ENCODE measurements at places on chromosomes 5 and 9.

- no peak for DNase-seq
These were observed 37.6 kb downstream of the ALG2 start for GRCh38 chr9:99184110-99184474.

DNA sequence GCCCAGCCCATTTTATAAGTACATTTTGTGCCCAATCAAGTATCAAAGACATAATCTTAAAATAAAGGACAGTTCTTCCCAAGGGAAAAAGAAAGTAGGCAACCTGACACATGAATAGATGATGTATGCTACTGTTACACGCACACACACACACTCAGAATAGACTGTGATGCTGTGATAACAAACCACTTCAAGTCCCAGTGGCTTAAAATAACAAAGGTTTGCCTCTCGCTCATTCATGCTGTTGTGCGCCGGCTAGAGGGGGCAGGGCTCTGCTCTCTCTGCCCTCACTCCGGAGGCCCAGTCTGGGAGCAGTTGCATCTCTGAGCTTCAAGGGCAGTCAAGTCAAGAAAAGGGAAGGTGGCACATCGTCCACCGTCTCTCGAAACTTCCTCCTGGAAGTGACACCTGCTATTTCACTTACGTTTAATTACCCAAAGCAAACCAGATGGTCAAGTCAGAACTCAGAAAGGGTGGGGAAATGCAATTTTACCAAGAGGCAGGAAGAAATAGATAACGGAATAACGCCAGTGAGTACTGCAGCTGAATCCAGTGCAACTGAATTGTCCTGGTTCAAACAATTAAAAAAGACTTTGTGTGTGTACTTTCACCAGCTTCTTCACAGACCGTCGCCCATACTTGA lies 43.3 kb downstream of the ANKRD33B start:
- no peak for DNase-seq

DNA sequence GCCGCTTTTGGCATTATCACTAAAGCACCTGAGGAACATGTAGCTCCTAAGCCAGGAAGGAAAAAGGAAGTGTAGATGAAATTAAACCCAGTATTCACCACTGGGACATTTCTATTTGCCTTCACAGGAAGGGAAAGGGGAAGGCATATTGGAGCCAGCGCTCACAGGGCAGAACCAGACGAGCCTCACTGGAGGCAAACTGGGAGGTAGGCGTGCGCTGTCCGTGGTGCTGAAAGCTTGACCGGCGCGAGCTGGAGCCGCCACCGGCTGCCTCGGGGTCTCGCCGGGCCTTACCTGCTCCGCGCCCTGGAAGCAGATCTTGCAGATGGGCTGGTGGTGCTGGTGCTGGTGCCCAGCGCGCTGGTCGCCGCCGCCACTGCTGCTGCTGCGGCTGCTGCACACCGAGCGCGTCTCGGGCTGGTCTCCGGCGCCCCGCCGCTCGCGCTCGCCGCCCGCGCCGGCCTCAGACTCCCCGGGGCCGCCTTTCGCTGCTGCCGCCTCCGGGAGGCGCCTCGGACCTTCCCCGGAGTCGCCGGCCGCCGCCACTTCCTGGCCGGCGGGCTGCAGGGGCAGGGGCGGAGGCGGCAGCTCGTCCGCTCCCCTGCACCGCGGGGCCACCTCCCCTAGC lies 732 bp downstream of the MARCHF11 start:
- DNase-seq, result peak; percentile 43

DNA sequence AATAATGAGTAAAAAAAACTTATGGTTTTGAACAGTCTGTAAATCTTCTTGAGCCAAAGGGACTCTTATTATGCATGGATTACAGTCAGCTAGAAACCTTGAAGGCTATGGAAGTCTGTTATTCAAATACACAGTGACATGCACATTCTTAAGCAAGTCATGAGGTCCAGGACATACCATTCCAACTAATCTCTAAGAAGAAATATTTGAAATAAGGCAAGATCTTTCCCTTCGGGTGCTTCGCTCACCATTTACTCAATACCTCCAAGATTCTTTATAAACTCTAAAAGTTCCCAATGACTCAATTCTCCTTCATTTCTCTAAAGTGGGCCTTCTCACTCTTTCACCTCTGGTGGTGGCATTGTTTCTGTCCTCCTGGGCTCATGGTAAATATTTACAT lies 811.0 kb downstream of the NR2F1-AS1 start:
- no peak for DNase-seq

DNA sequence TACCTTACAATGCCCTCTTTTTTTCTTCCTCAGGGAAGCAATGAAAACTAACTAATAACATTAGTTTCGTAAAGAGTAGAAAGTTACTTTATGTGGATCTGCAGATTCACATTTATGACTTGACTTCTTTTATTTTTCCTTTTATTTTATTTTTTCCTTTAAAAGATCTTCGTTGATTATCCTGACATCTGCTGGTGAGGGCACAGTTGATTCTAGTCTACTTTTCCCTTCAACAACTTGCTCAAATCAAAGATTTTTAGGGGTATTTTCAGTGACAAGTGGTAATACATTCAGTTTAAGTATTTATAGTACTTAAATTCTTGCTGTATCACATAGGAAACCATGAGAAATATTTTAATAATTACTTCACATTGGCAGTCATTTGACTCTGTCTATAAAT lies 4.9 kb downstream of the EDIL3 start:
- no peak for DNase-seq

- DNase-seq, result no peak
These were observed 20.2 kb upstream of the SMIM15 start for GRCh38 chr5:61182449-61182848.

GRCh38 chr9:69981686-69982445 lies 61.8 kb upstream of the MAMDC2 start:
- peak; percentile 44 for DNase-seq

- DNase-seq, result peak; percentile 49
These were observed 803 bp upstream of the CCNO start for GRCh38 chr5:55234121-55234700.

- no peak for DNase-seq
These were observed 219.3 kb downstream of the SMARCA2 start for GRCh38 chr9:2234371-2234893.

GRCh38 chr5:151255621-151256286 lies 2.8 kb downstream of the GM2A start:
- DNase-seq, result no peak

DNA sequence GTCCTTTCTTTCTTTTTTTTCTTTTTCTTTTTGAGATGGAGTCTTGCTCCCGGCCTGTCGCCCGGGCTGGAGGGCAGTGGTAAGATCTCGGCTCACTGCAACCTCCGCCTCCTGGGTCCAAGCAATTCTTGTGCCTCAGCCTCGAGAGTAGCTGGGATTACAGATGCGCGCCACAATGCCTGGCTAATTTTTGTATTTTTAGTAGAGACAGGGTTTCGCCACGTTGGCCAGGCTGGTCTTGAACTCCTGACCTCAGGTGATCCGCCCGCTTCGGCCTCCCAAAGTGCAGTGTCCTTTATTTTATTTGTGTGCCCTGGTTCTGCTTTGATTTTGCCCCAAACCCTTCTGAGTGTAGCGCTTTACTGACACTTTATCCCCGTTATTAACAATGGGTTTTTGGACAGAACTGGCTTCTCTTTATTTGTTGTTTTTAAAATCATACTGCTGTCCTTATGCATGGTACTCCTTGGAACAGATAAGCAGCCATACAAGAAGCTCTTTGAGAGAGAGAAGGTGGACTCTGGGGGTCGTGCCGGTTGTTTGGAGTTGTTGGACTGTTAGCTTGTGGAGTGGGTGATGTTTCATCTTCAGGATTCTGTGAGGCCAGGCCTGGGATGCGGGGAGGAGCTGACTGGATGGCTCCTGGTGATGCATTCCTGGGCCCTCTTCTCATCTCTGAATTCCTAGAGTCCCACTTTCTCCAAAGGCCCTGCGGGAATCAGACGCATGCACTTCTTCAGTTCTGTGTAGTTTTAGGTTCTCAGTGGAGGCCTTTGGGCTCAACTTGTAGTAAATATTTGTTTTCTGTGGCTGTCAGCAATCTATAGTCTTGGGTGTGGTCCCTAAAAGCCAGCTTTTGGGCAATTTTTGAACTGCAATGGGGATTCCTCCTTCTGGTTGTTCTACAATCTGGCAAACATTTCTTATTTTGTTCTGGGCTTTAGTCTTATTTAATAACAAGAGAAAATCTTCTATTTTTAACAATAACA lies 47.8 kb downstream of the PTTG1 start:
- no peak for DNase-seq

GRCh38 chr9:27308691-27309390 lies 11.9 kb upstream of the EQTN start:
- DNase-seq, result no peak

DNA sequence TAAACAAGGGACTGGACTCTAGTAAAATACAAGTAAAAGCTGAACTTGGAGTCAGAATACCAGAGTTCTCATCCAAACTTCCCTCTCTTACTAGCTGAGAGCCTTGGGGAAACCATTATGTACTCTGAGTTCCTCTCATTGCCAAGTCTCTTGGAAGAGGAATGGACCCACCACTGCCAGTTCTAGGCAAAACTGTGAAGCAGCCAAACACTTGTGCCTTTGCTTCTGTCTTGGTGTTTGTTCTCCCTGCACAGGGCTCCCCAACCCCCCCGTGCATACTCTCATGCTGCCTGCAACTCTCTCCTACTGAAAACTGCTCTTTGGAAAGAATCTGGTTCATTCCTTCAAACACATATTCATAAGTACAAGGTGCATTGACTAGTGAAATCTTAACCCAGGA lies 102.6 kb downstream of the PDZD2 start:
- no peak for DNase-seq

GRCh38 chr5:178238711-178239592 lies 6.3 kb upstream of the PHYKPL start:
- DNase-seq, result no peak

GRCh38 chr9:92730897-92731296 lies 33.7 kb downstream of the BICD2 start:
- DNase-seq, result no peak

- DNase-seq, result no peak
These were observed 1.5 kb upstream of the RFX3 start for GRCh38 chr9:3526997-3527940.

GRCh38 chr5:6675784-6676491 lies 37.3 kb upstream of the TENT4A start:
- no peak for DNase-seq

DNA sequence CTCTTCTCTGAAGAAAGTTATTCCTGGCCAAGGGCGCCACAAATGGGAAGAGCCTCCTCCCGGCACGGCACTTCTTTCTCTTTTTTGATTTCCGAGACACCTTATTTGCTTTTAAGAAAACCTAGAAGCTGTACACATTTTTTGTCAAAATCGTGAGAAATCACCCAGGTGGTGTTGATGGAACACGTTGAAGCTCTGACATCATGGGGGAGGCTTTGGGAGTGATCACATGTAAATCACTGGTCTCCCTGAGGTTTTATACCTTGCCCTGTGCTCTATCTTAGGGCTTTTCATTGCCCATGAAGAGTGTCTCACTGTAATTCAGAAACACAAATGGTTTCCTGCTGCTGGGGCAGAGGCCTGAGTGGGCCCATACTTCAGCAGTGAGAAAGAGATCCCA lies 27.4 kb downstream of the SLC36A1 start:
- no peak for DNase-seq

DNA sequence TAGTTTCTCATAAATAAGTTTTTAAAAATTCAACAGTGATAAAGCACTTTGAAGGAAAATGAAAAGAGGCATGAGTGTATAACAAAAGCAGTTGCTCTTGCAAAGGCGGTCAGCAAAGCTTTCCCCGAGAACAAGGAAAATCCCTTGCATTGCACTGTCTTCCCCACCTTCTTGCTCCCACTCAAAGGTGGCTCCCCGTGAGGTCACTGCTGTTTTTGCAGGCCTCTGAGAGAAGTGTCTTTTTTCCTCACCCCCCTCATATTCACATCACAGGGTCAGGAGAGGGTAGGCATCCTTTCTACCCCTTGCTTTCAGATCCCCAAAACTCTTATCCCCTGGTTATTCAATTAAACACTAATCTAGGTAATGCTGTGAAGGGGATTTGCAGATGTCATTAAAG lies 15.2 kb upstream of the SLC36A1 start:
- DNase-seq, result no peak

DNA sequence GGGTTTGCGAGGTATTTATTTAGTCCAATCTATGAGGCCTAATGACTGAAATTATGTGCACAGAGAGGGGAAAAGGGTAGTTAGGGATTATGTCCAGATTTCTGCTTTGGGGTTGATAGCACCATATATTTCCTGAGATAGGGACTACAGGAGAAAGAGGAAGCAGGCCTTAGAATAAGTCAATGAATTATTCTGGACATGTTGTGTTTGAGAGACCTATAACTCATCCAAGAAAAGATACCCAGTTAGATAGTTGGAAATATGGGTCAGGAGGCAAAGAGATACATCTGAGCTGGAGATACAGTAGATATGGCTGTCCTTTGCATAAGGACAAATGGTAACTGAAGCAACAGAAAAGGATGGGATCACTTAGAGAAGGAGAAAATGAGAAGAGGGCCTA lies 53.1 kb downstream of the NR3C1 start:
- DNase-seq, result no peak

DNA sequence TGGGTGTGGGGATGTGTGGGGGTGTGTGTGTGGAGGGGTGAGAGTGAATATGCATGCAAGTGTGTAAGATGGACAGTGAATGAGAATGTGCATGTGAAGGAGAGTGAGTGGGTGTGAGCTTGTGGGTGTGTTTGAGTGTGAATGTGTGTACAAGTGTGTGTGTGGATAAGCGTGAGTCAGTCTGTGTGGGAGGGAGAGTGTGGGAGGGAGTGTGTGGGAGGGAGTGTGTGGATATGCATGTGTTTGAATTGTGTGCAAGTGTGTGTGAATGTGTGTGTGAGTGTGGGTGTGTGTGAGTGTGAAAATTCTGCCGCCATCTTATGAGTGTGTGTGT lies 3.7 kb upstream of the SCGB3A1 start:
- no peak for DNase-seq

DNA sequence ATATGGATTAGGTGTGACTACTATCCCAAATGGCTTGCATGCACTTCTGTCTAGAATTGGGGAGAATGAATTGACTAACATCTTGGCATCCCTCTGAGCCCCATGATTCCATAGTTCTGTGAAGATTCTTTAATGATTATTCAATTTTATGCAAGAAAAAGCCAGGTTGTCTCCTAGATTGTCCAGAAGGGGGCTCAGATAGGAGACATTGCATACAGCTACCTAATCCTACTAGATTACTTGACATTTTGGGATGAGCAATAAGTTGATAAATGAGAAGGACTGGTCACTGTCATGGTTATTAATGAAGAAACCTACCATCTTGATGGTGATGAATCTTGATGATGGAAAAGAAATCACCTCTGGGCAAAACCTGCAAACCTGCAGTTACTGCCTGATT lies 117.0 kb downstream of the CARTPT start:
- no peak for DNase-seq

DNA sequence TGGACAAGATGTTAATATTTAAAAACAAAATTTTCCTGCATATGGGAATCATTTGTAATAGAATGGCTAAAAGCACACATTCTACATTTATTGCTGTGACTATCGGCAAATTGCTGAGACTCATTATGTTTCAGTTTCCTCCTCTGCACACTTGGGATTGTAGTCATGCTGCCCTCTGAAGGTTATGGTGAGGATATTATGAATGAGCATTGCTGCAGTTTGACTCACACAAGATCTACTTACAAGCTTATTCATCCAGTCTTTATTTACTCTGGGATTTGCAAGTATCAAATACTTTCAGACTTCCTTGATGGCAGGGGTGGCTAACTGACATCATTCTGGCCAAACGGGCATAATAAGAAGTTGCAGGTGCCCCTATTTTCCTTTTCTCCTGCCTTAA lies 9.5 kb upstream of the NFIL3 start:
- DNase-seq, result peak; percentile 70
